ENCODE measurements at places on chromosomes 7 and 10.
A peak's percentile ranks its signal among the peaks of the same experiment; 100 is the strongest.

DNA sequence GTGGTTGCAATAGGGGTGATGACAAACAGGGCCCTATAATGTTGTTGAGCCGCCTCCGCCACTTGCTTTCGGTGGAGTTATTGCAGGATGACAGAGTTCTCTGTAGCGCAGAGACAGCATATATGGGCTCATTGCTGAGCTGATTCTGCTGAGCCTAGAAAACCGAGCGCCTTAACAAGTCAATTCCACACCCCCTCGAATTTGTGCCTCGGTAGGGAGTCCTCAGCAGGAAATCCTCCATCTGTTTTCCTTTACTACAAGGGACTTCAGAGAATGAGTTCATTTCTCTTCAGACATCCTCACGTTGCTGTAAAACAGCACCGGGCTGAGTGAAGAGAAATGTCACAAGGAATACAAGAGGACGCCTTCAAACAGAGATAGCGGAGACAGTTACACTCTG lies 90.7 kb upstream of the KIAA1217 start:
- DNase-seq, result no peak

DNA sequence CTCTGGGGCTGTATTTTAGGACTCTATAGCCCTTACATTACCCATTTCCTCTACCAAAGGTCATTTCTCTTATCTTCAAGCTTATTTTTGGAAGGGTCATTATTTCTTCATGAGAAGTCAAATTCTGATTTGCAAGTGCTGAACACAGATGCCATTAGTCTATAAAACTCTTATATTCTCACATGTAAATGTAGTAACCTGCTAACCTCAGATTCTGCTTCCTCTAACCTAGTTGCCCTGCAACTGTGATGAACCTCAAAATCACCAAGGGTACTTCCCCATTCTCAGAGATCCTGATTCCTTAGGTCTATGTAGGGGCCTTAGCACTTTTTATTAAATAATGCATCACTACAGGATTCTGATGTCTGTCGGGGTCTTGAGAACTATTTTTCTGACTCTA lies 6.3 kb downstream of the FAS start:
- DNase-seq, result peak; percentile 52

- no peak for DNase-seq
These were observed 254.8 kb downstream of the HGF start for GRCh38 chr7:81515009-81515408.

DNA sequence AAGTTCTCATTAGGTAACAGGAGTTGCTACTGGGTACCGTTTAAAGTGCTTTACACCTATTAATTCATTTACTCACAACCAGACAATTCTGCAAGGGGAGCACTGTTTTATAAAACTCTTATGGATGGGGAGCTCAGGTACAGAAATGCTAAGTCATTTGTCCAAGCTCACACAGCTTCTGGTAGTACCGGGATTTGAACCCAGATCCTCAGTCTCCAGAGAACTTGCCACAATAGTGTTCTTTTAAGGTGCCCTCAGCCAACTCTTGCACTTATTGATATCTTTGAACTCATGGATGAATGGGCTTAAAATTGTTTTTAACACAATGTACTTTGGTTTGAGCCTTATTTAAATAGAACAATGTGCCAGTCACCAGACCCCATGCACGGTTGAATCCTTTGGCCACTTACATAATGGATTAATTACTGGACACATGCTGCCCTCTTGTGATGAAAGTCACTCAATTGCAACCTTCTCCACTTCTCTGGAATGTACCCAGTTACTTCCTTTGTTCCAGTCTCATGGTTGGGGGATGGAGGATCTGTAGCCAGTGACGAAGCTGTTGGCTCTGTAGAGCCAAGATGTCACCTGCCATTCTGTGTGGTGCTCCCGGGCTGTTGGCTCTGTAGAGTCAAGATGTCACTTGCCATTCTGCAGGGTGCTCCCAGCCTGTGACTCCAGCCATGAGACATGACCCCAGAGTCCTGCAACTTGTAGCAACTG lies 65.6 kb downstream of the NOD1 start:
- DNase-seq, result peak; percentile 58

- DNase-seq, result no peak
These were observed 5.0 kb upstream of the TSPAN15 start for GRCh38 chr10:69446229-69446628.

DNA sequence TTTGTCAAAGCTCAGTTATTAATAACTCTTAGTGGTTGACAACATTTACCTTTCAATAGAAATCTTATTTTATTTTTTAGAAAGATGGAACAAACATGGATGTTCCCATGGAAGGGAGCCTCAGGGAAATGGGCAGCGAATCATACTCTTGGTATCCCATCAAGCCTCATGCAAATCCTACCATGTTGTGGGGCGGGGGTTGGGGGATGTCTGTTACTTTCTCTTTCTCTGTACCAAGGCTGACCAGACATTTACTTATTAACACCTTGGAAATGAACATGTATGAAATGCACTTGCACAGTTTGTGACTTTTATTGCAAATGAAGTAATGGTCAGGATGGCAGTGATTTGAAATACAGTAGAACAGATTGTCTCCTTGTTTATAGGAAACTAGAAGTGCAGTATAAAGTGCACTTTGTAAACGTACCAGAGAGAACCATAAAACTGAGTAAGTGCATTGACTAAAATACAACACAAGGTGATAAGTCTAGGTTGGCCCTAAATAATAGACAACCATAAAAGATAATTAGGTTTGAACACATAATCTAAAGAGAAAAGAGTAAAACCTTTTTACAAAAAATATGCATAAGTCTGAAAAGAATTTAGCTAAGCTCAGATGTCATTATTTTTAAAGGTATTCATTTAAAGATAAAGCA lies 32.4 kb downstream of the SEMA3D start:
- DNase-seq, result no peak

DNA sequence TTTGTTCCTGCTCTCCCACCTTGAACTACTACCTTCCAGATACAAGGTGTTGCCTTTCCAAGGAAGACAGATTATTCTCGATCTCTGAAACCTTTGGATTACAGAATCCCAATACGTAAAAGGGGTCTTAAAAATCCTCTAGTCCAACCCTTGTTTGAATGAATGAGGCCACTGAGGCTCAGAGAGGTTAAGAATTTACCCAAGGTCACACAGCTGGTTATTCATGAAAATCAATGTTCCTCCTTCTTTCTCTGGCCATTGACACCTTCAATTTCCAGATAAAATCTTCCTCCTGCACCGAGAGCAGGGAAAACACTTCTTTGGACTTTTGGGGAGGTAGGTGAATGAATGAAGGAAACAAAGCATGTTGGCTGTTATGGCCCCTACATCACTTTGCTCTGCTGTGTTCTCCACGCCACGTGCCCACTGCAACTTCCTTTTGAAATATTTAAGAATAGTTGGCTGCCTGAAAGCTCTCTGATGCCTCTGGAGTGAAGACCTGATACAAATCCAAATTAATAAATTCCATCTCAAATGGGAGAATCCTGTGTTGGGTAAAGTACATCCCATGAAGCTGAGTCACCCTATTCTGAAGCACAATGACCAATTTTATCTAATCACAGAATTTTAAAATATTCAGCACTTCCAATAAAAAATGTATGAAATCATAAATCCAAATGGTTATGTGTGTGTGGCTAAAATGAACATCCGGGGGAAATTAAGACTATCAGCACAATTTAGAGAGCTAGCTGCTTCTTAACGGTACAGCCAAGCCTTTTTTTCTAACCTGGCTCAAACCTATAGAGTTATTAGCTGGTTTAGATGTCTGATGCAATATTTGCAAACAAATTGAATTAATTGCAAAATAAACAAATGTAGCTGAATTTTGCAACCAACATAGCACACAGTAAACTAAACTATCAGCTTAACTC lies 7.3 kb downstream of the SVIL start:
- DNase-seq, result peak; percentile 44

DNA sequence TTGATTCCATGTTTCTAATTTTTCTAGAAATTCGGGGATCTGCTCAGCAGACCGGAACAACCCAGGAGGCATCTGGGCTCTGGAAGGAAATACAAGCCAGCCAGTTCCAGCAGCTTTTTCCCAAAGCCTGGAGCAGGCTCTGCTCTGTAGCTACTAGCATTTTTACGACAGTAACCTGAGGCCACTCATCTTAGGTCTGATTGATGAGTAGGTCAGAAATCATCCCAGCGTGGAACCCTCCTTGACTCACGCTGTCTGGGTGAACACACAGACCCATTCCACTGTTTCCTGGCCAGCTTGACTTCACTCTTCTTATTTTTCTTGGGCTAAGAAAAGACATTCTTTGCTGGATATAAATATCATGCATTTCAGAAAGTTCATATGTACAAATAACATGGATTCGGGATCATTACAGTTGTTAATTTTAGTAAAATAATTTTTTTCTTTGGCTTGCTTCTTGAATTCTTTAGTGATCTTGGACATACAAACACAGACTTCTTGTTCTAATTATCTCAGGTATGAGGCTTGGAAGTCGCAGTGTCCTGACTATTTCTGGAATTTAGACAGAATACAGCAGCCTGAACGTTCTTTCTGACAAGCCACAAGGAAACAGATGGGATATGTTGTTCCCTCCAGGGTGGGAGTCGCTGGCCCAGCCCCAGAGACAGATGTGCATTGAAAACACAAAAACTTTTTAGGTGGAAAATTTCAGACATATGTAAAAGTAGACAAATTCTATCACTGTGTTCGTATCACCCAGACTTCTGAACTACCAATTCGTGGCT lies 54.6 kb upstream of the PITRM1 start:
- no peak for DNase-seq

DNA sequence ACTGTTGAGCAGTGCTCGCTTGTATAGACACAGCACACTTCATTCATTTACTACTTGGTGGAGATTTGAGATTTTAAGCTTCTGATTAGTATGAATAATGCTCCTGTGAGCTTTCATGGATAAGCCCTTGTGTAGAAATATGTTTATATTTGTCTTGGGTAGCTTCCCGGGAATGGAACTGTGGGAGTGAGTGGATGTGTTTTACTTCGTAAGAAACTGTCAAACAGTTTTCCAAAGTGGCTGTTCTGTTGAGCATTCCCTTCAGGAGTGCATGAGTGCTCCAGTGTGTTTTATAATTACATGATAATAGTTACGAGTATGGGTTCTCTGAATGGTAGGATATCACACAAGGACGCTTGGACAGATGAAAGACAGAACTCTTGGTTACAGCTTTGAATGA lies 49.4 kb downstream of the VWC2 start:
- DNase-seq, result no peak

GRCh38 chr7:30102281-30102680 lies 32.5 kb upstream of the MTURN start:
- DNase-seq, result no peak

GRCh38 chr7:80918399-80918798 lies 452 bp downstream of the SEMA3C start:
- peak; percentile 57 for DNase-seq

GRCh38 chr10:98642281-98642680 lies 195.5 kb upstream of the HPS1 start:
- no peak for DNase-seq

GRCh38 chr10:114821915-114822443 lies 399 bp downstream of the FHIP2A start:
- peak; percentile 27 for DNase-seq

DNA sequence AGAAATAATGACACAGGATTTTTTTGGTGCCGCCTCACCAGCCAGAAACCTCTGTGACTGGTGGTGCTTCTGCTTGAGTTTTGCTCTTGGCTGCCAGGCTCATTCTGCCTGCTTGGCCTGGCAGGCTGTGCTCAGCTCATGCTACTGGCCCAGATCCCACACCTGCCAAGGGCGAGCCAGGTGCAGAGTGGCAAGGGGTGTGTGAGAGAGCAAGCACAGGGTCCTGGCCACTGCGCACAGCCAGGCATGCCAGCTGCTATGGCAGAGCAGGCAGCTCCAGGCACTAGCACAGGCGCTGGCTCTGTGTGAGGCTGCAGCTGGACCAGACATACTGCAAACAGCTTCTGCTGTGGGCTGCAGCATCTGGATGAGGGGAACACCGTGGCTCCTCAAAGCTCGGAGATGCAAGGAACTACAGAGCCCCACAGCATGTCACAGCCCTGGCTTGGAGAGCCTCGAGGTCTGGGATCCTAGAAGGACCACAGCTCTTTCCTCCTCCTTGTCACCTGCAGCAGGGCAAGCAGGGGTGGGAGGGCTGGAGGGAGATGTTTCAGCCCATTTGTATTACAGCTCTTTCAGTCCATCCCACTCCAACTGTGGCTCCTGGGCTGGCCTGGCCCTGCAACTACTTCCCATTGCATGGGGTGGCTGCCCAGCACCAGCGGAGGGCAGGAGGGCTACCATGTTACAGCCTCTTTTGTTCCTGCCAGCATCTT lies 313.4 kb upstream of the SEMA3C start:
- no peak for DNase-seq

DNA sequence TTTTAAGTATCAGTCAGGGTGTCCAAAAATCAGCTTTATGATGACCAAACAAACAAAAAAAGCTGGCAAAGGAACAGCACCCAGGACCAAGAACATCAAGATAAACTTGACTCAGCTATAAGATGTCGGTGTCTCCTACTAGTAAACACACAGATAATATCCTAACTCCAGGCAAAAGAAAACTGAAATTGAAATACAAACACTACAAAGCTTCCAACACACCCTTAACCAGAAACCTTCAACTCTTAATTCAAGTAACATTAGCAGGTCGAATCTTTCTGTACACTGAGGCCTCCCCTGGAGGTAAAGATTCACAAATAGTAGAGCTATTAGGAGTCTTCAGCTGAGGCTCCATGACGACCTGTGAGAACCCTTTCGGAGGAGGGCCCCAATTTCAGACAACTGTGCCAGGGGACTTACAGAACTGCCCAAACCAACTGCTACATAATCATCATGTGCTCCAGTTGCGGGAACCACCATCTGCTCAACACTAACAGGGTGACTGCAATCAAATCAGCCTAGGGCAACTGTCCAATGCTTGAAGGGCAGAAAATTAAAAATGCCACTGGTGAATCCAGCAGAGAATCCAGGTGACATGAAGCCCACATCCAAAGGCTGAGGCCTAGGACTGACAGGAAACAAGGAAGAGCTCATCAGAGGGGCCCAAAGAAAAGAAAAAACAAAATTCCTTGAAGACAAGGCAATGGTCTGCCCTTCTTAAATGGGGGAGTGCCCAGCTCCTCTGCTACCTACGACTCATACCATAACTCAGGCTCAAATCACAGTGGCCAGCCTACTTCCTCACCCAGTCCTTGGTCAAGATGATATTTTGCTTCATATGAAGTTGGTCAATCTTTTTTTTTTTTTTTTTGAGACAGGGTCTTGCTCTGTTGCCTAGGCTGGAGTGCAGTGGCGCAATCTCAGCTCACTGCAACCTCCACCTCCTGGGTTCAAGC lies 20.0 kb downstream of the XPNPEP1 start:
- DNase-seq, result peak; percentile 31

DNA sequence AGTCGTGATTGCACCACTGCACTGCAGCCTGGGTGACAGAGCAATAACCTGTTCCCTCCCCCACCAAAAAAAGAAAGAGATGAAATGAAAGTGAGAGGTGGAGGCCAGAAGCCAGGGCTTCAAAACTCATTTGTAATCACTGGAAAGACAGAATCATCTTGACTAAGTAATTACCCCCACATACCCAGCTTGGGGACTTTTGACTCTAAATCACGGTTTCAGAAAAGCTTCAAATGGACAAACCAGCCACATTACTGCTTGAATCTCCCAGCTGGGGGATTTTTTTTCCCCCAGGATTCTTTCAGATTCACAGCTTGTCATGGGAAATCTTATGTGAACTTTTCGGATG lies 361.0 kb downstream of the FRMD4A start:
- DNase-seq, result no peak

- no peak for DNase-seq
These were observed 6.8 kb upstream of the MYOZ1 start for GRCh38 chr10:73647875-73648651.

- DNase-seq, result peak; percentile 88
These were observed 21.6 kb upstream of the GIMAP8 start for GRCh38 chr7:150428671-150429451.

All from inflammatory macrophage treated with lipopolysaccharide for 1 hour (primary cell).